Lung microvascular endothelial cell (primary cell): ENCODE measurements at places on chromosomes 3 and 15. TPM values are rescaled to one million over a fixed set of nuclear protein-coding genes. Genes with fewer than 3 reads are reported as not detected.
A peak's percentile ranks its signal among the peaks of the same experiment; 100 is the strongest.

- peak; percentile 31 for DNase-seq
Observed at GRCh38 chr3:127629467-127630403, 750 bp downstream of the PODXL2 start.

DNA sequence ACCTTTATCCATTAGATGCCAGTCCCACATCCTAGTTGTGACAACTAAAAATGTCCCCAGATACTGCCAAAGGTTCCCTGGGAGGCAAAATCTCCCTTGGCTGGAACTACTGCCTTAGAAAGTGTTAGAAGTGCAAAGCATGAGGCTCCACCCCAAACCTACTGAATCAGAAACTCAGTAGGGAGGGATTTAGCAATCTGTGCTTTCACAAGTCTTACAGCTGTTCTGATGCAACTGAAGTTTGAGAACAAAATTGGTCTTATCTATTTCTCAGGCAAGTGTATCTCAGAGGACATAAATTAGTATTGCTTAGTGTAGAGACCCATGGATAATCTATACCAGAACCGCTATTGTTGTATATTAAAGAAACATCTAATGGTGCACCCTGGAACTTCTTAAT is 70.2 kb downstream of the CLDN1 start:
- no peak for DNase-seq

DNA sequence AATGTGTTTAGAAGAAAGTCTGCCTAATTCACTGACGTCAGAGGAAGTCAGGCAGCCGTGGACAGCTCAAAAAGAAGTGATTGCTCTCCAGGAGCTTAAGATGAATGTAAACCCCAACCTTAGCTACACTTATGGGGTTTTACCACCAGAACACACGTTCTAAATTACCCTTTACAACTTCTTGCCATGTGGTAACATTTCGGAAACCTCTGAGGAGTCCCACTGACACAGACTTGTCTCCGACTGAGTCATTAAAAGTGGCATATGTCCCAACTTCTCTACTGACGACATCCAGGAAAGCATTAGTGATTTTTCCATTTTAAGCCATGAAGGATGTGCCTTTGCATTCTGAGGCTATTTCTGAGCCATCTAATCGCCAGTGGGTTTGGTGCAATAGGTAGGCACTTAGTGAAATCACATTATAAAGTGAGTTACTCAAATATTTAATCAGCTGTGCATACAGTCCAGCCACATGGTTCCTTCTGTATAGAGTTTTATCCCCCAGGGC is 32.4 kb downstream of the C2CD4A start:
- DNase-seq = peak; percentile 84

The FSIP1 gene
- 0.40 and 0.44 TPM in 2 replicates for total RNA-seq

- DNase-seq = no peak
Observed at GRCh38 chr3:150535204-150535603, 11.1 kb downstream of the SERP1 start.

The LDHAL6B gene
- total RNA-seq = not detected in 2 replicates

The MFN1 gene
- total RNA-seq = 29.0 and 33.5 TPM in 2 replicates

GRCh38 chr3:130963878-130964277 is 62.7 kb downstream of the ASTE1 start:
- DNase-seq = peak; percentile 61

DNA sequence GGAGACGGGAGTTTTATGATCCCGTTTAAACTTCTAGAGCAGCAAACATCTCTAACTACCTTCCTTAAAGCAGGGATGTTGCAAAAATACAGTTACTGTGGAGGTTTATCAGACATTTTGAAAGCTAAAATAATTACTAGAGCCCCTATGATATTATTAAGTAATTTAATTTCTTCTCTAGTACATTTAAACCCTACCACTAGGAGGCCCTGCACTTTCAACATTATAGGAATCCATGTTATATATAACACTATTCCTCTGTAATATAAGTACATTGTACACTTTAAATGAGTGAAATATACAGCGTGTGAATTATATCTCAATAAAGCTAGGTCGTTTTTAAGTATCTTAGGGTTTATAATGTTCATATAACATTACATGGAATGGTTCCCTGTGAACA is 11.5 kb downstream of the SETMAR start:
- DNase-seq = peak; percentile 22

DNA sequence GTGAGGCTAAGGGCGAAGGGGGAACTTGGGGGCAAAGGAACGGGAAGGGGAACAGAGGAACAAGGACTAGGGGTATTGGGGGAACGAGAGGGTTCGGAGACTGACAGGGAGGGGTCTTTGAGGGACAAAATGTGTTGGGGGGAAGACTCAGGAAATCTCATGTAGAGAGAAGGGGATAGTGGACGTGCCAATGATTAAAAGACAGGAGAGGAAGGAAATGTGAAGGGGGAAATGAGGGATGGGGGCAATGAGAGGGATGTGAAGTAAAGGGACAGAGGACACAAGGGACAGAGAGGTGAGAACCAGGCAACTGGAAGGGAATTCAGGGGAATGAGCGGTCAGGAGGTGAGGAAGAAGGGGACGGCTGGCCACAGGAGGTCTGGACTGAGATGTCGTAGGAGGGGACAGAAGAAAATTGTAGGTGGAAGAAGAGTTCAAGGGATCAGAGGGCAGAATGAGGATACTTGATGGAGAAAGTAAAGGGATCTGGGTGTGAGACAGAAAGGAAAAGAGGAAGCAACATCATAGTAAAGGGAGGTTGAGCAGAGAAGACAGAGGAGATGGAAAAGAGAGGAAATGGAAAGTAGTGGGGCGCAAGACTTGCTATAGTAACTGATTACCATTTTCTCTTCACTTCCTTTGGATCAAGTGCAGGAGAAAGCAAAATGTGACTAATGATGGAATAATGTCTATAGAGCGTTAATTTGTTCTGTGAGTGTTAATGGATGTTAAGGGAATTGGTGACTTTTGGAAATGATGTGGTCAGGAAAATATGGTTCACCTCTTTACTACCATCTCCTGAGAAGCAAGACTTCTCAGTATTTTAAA is 749 bp downstream of the RAB8B start:
- DNase-seq = no peak

DNA sequence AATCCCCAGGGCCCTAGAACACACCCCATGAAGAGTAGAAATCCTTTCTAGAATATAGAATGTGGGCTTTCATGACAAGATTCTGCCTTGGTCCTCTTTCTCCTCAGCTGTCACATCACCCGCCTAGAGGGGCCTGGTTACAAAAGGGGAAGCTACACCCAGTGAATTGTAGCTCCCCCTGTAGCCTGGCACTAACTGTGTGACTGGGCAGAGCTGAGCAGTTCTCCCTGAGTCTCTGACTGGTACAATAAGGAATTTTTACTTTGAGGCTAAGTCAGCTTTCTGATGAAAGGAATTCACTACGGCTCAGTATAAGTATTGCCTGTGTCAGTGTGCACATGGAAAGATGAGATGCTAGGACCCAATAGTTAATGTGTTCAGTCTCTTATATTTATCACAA is 28.7 kb upstream of the ZNF148 start:
- no peak for DNase-seq
